ENCODE measurements at places on chromosomes 4 and X.

GRCh38 chr4:1405636-1406393, 427 bp downstream of the NKX1-1 start:
- no peak for DNase-seq

- DNase-seq, result no peak
Observed at GRCh38 chrX:69507500-69507789, 3.3 kb downstream of the NALF2 start.

- no peak for DNase-seq
Observed at GRCh38 chr4:128107766-128108165, 46.7 kb downstream of the LARP1B start.

GRCh38 chr4:187480146-187481145, 515.1 kb upstream of the ZFP42 start:
- no peak for DNase-seq

GRCh38 chr4:25811374-25811690, 51.5 kb downstream of the SEL1L3 start:
- no peak for DNase-seq

DNA sequence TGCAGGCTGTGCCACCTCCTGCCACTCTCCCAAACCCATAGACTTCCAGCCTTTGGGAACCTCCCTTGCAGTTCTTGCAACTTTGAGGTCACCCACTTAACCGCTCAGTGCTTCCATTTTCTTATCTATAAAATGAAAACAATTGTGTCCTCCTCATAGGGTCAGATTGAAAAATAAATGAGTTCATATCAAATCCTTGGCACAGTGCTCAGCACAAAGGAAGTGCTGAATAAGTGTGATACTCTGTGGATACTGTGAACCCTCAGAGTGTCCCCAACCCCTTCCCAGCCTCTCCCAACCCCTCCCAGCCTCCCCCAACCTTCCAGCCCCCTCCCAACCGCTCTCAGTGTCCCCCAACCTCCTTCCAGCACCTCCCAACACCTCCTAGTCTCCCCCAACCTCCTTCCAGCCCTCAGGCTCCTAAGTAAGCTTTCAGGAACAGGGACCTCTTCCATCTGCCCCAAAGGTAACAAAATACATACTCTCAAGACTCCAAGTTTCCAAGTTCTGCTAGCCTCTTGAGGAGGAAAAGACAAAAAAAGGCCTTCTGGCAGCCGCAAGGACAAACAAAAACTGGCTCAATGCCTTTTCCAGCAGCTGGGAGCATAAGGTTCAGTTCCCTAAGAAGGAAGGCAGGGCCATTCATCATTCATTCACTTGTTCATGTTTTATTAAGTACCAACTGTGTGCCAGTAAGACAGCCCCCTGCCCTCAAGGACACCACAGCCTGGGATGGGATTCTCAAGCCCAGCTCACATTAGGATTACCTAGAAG, 46.1 kb upstream of the LGI2 start:
- no peak for DNase-seq

DNA sequence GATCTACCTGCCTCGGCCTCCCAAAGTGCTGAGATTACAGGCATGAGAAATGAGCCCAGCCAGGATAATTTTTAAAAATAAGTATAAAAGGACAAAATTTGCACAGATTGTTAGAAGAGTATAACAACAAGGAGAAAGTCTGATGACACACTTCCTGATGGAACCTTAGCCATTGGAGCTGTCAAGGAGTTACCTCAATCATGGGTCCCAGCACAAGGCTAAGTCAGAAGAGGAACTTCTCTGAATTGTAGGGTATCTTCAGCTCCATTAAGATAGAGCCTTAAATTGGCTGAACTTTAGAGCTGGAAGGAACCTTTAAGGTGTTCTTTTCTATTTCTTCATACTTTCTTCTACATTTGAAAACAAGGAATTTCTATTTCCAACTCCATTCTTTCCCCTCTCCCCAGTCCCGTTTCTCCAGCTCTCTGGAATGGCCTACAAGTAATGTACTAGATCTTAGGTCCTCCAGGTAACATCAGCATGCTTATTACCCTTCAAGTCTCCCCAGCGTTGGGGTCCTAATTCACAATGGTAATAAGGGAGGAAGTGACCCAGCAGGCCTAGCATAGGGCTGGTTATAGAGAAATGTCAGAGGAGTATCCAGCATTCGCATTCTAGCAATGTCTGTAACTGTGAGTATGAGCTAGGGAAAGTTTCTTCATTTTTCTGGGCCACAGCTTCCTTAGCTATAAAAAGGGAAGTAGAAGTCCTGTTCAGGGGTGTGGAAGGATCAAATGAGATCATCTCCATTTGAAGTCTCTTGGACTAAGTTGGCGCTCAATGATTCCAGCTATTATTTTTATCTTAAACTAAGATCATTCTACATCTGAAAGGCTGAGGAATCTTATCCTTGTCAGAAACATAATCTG, 18.5 kb upstream of the RBPJ start:
- no peak for DNase-seq

DNA sequence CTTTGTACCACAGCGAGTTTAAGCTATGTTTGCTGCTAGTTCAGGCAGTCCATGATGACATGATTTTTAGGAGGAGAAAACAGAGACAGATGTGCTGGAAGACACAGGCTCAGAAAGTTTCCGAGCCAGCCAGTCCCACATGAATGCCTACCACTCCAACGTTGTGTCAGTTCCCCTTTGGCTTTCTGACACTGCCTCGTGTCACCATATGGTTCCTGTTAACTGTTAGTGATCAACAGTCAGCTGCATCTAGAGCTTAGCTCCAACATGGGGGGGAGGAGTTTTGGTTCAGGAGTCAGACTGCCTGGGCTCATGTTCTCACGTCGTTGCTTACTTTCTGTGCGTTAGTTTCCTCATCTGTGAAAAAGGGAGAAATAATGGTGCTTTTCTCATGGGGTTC, 343.7 kb downstream of the MID1IP1 start:
- DNase-seq, result no peak

DNA sequence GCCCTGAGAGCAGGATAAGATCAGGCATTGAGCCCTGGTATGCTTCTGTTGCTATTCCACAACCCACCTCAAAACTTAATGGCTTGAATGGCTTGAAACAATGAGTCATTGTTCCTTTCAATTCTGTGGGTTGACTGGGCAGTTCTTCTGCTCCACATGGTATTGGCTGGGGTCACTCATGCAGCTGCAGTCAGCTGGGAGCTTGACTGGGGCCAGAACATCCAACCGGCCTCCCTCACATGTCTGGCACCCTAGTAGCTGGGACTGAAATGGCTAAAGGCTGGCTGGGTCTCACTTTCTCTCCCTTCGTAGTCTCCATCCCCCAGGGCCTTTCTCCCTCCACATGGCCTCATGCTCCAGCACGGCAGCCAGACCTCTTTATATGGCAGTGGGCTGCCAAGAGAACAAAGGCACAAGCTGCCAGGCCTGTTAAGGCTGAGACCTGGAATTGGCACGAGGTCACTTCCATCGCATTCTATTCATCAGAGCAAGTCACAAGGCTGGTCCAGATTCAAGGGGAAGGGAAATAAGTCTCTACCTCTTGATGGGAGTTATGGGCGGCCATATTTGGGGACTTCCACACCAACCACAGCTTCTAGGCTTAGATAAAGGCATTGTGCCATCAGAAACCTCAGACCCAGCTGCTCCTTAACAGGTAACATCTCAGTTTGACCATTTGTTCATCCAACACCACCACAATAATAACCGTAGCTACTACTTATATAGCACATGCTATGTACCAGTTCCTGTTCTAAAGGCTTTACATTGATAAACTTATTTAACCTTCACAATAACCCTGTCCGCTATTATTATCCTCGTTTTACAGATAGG, 159.7 kb upstream of the ATP6AP2 start:
- DNase-seq, result no peak

DNA sequence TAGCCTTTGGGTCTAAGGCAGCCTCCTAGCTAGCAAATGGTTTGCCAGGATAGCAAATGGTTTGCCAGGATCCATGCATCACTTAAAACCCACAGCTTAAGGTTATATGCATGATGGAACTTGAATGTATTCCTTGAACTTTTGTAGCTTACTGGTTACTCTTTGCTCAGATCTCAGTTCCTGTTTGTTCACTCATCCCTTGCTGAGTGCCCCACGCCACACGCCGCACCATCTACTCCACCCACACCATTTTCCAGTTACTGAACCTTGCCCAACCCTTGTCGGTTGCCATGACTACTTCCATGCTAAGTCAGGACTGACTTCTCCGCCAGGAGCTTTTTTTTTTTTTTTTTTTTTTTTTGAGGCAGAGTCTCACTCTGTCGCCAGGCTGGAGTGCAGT, 29.5 kb upstream of the XIAP start:
- no peak for DNase-seq

DNA sequence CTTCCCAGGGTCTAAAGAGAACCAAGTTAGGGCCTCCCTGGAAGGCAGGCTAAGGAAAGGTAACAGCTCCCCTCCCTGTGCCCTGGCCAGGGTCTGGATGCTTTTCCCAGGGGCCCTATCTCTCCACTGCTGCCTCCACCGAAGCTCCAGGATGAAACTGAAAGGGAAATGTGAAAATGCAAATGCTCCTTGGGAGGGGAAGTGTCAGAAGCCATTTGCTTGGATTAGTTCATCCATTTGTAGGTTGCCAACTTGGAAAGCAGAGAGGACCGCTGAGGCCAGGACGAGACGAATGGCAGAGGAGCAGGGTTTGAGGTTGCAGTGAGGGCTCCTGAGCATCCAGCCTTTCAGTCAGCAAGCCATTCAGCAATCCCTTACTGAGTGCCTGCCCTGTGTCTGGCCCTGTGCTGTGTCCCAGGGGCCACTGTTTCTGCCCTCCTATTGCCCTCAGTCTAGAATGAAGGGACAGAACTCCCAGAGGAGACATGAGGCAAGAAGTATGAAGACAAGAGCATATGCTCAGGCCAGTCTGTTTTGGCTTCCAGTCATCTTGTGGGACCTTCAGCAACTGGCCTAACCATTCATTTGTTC, 45.9 kb upstream of the PGRMC1 start:
- DNase-seq, result no peak

GRCh38 chr4:22859318-22859717, 166.6 kb downstream of the GBA3 start:
- no peak for DNase-seq

- no peak for DNase-seq
Observed at GRCh38 chr4:41384992-41385391, 128.3 kb downstream of the UCHL1 start.

DNA sequence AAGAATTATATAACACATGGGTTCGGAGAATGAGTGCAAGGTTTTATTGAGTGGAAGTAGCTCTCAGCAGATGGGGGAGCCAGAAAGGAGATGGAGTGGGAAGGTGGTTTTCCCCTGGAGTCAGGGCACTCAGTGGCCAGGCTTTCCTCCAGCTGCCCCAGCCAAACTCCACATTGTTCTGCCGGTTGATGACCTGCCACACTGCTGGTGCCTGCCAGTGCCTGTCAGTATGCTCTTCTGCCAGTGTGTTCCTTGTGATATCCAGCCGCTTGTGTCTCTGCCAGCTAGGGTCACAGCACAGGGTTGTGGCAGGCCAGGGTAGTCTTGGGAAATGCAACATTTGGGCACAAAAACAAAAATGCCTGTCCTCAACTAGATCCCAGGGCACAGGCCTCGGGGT, 604.8 kb upstream of the TECRL start:
- DNase-seq, result no peak

DNA sequence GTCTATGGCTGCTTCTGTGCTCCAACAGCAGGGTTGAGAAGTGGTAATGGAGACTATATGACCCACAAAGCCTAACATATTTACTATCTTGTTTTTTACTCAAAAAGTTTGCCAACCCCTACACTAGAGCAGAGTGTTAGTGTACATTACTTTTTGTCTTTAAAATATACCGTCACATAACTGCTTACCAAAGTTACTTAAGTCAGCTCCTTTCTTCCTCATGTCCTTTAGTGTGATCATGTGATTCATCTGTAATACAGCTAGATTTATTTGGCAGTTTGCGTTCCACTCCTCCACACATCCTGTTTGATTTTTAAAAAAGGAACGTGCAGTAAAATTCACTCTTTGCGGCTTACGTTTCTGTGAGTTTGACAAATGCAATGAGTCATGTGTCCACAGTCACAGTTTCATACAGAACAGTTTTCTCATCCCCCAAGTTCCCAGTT, 162.4 kb upstream of the GPRIN3 start:
- DNase-seq, result peak; percentile 2

- no peak for DNase-seq
Observed at GRCh38 chr4:81673961-81674360, 202.3 kb upstream of the RASGEF1B start.

DNA sequence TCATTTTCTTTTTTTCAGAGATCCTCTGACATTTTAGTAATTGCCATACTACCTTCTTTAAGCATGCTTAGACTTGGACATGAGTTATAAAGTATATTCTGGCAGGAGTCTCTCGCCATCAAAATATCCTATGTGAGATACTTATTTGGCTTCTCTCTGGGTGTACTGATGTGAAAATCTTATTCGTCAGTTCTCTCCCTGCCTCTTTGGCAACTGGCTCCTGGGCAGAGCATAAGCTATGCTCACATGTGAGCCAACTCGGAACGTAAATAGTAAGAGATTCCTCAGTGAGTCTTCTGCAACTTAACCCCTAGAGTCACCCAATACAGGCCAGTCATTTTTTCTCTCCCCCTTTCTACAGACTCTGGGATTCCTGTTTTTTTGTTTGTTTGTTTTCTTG, 91.6 kb downstream of the MAGEB17 start:
- DNase-seq, result no peak

DNA sequence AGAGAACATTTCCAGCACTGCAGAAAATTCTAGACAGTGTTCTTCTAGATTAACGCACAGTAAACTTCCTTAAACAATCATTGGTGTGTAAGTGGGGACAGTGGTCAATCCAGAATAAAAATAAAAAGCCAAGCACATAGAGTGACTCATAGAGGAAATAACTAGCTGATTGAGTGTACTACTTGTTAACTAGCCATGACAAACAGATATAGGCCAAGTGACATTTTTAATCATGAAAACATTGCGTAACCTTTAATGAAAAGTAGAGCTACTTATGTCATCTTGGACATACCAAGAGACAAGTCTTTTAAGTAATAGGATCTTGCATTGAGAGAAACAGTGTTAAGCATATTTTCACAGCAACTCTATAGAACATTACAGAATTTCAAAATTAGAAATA, 233.9 kb upstream of the MAB21L2 start:
- no peak for DNase-seq

GRCh38 chrX:22542641-22543040, 269.9 kb downstream of the CBLL2 start:
- no peak for DNase-seq

GRCh38 chr4:129358571-129358970, 262.6 kb downstream of the C4orf33 start:
- no peak for DNase-seq

GRCh38 chr4:71232056-71232430, 106.8 kb upstream of the SLC4A4 start:
- no peak for DNase-seq

GRCh38 chr4:12359420-12359819, 930.7 kb upstream of the HS3ST1 start:
- no peak for DNase-seq

- no peak for DNase-seq
Observed at GRCh38 chr4:132227151-132227856, 921.8 kb upstream of the PCDH10 start.

DNA sequence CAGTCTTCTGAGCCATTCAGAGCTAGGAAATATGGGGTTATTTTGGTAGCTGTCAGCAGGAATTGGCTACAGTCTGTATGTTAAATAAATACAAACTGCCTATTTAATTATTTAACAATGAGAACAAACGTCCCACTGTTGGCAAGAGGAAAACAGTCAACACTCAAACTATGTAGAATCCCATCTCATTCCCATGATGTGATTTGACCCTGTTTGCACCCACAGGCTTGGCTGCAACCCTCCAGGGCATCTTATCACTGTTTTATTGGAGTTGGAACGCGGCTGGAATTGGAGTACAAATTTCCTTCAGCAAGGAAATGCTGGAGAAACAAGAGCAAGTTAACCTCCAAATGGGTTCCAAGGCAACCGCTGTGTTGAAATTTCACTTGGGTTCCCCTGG, 124.0 kb downstream of the KIT start:
- DNase-seq, result no peak
